Gastroesophageal sphincter (tissue), 4 donors: ENCODE measurements at places on chromosomes 12 and 14. TPM values are rescaled to one million over a fixed set of nuclear protein-coding genes. Genes with fewer than 3 reads are reported as not detected.

The C1S gene
- total RNA-seq: 568 TPM

The GNB3 gene
- total RNA-seq: 1.8 TPM

DNA sequence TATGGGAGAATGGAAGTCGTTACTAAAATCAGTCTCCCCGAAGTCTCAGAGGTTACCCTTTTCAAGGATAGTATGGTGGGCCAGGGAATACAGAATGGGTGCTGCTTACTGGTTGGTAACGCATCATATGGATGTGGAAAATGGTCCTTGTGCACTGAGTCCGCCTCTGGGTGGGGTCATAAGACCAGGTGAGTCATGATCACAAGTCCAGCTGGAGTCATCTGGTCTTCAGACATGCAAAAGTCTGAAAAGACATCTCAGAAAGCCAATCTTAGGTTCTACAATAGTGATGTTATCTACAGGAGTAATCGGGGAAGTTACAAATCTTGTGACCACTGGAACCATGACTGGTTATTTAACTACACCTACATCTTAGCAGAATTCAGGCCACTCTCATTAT is 71.9 kb upstream of the TCL1B start:
- no peak for ATAC-seq

GRCh38 chr12:24381790-24382189 is 432.3 kb upstream of the SOX5 start:
- ATAC-seq: no peak

DNA sequence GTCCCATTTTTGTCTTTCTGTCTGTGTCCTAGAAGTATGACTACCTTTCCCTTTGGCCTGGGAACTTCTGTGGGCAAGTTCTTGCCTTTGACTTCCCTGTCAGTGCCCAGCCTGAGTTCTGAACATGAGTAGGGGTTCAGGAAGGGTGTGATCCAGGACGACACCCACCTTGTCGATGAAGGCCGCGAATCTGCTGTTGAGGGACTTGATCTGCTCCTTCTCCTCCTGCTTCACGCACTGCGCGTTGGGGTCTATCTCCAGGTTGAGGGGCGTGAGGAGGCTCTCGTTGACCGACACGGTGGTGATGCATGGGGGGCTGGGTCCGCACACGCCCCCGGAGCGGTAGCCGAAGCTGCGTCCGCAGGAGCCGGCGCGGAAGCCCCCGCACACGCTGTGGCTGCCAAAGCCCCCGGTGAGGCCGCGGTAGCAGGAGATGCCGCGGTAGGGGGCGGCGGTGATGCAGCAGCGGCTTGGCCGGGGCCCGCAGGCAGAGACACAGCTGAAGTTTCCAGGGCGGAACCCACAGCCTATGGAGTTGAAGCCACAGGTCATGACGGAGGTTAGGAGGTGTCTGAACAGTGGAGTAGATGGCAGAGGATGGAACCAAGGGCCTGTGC is at the start of gene KRT83:
Gene KRT83 (minus strand): TSS at position 615 of the 617 bp plus-strand sequence. CDS start 63 bp downstream, at position 552.
- no peak for ATAC-seq

- peak; percentile 13 for ATAC-seq
Measured at GRCh38 chr12:51951843-51952722, 584 bp downstream of the ACVR1B start.

GRCh38 chr14:106842687-106843086 is 1316.3 kb downstream of the TMEM121 start:
- no peak for ATAC-seq
